ENCODE measurements at places on chromosomes 2 and 18.

- no peak for DNase-seq
Measured at GRCh38 chr2:219243291-219243761, 1.9 kb downstream of the GLB1L start.

- no peak for DNase-seq
Measured at GRCh38 chr2:71353248-71353647, 21.7 kb downstream of the ZNF638 start.

DNA sequence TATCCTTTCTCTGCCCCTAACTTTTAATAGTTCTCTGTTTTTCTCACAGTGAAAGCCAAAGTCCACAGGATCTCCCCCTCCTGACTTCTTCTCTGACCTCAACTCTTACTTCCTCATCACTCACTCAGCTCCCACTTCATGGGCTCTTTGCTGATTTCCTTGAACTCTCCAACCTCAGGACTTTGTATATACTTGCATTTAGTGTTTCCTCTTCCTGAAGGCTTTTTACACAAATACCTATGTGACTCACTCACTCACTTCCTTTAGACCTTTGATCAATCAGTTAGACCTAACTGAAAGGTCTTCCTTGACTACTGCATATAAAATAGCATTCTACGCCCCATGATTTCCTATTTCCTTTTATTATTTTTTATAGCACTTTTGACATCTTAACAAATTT is 233.1 kb upstream of the MEX3C start:
- DNase-seq = no peak

GRCh38 chr2:216034065-216034464 is 20.7 kb upstream of the MREG start:
- peak; percentile 48 for DNase-seq

- no peak for DNase-seq
Measured at GRCh38 chr2:1538663-1539062, 125.4 kb downstream of the TPO start.

- no peak for DNase-seq
Measured at GRCh38 chr18:51164761-51165281, 32.7 kb downstream of the MEX3C start.

DNA sequence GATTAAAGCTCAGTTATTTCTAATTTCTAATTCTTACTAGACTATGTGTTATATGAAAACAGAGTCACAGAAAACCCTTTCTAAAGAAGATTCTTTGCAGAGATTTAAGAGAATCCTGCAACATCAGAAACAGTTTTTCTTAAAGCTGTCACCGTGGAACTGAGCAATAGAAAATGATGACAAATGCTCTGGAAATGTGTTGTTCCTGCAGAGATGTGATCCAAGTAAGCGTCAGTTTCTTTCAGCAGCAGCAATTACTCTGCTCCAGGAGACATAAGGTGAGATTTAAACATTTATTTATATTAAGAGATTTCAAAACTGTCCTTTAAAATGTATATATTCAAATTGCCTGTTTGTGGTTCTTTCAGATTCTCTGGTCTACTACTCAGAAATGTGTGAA is 350.5 kb upstream of the NETO1 start:
- DNase-seq = no peak

DNA sequence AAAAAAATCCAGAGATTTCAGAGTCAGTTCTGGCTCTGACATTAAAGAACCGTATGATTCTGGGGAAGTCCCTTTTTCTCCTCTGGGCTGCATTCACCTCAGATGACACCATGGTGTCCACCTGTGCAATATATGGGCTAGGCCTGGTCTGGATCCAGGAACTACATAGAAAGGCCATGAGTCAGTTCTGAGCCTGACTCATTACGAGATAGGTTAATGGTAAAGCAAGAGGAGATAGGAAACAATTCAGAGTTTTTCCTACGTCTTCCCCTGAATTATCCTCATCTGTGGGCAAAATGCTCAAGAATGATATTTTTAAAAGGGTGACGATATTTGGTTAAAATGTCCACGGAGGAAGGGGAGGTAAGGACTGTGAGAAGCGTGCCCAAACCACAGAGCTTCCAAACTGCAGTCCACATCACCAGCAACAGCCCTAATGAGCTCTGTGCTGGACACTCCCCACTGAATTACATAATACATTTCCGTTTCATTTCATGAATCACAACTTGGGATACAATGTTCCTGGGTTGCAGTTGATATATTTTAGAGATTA is 180.1 kb upstream of the OSR1 start:
- DNase-seq = no peak

- no peak for DNase-seq
Measured at GRCh38 chr2:127504552-127505430, 21.5 kb downstream of the IWS1 start.

DNA sequence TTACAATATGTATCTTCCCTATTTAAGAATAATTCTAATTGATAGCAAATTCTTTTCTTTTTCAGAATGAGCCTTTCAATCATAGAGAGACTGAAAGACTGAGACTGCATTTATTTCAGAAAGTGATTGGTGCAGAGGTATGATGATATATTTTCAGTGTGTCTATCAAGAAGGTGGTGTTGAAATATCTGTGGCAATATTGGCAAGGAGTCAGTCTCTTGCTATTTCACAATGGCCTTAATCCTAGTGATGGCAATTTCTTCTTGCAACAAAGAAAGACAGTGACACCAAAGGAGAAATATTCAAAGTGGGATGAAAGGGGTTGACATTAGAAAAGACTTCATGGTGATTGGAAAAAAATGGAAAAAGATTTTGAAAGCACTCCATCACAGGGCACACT is 21.7 kb upstream of the ZBTB14 start:
- DNase-seq = no peak

- no peak for DNase-seq
Measured at GRCh38 chr2:171957061-171957460, 34.8 kb downstream of the HAT1 start.

- DNase-seq = no peak
Measured at GRCh38 chr2:173151671-173152401, 76.2 kb downstream of the MAP3K20 start.

GRCh38 chr2:169715379-169716237 is 18.0 kb upstream of the KLHL23 start:
- DNase-seq = no peak
